ENCODE measurements at places on chromosomes 7 and 10.

- DNase-seq, result no peak
These were observed 23.5 kb downstream of the IMPDH1 start for GRCh38 chr7:128385988-128386925.

DNA sequence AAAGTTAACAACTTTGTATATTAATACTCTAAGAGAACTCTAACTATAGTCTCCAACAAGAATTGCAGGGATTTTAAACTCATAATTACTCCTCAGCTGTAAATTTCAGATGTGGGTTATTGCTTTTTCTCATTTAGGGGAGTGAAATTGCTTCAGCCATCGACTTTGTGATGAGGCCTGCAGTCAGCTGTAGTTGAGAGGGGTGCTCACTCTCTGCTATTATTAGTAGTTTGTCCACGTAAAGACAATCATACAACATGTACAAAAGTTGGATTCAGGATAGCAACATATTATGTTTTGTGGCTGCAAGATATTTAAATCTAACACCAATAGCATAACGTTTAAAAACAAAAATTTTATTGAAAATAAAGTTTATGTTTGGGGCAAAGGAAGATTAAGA lies 28.7 kb downstream of the HDAC9 start:
- DNase-seq, result no peak

- no peak for DNase-seq
These were observed 104.7 kb downstream of the CHCHD3 start for GRCh38 chr7:132977234-132977633.

GRCh38 chr10:48657416-48657815 lies 27.3 kb upstream of the WDFY4 start:
- no peak for DNase-seq

GRCh38 chr7:134741907-134742635 lies 37.4 kb upstream of the CALD1 start:
- peak; percentile 95 for DNase-seq

- no peak for DNase-seq
These were observed 28.9 kb upstream of the SLC26A5 start for GRCh38 chr7:103474956-103475355.

DNA sequence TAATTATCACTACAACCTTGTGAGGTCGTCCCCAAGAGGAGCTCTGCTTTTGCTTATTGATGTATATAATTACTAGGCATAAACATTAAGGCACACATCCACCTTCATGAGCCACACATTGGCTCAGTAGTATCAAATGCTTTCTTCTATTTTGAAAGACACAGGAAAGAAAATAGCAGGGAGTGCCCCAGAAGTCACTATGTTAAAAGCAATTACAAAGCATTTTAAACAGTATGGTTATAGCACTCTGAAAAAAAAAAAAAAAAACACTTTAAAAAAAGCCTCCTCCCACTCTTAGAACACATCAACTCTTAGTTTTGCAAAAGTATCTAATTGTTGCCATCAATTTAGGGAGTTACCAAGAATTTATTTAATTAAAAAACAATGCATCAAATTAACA lies 474.2 kb downstream of the PARD3 start:
- DNase-seq, result no peak

DNA sequence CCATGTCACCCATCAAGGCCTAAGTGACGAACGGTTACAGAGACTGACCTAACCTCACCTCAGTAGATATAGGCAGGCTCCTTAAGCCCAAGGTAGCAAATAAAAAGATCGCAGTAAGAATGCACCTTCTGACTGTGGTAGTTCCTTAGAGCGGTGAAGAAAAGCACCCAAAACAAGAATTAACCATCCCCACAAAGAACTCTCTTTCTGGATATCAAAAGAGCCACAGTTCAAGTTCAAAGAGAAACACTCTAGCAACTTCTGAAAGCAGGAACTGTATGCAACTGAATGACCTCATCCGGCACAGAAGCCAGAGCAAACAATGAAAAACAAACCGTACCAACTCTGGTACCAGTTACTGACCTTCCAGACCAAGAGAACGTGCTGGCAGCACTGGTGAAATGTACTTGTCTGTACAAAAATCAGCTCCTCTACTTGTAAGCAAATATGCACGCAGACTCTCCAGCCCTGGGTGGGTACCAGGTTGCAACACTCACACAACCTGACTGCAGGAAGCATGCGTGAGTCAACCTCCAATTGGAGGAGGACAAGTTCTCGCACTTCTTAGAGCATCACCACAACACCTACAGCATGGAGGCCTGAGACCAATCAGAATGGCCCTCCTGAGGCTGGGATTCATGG lies 202.7 kb downstream of the FAM107B start:
- peak; percentile 67 for DNase-seq

- no peak for DNase-seq
These were observed 122.9 kb downstream of the LSMEM1 start for GRCh38 chr7:112603673-112604072.

DNA sequence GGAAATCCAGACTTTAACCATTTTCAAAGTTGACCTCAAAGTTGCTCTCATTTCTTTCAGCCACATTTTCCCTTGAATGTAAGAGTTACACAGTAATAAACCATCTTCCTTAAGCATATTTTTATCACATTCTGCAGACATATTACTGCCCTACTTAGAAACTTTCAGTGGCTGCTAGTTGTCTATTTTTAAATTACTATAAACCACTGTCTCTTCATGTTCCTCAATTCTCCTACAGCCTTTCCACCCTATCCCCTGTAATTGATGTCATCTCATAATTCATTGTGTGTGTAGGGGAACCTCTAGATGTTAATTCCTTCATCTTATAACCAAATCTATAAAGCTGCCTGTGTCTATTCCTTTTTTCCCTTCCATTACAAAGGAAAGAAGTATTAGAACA lies 78.1 kb upstream of the STRIP2 start:
- no peak for DNase-seq

GRCh38 chr10:97099089-97099488 lies 86.7 kb downstream of the SLIT1 start:
- no peak for DNase-seq

DNA sequence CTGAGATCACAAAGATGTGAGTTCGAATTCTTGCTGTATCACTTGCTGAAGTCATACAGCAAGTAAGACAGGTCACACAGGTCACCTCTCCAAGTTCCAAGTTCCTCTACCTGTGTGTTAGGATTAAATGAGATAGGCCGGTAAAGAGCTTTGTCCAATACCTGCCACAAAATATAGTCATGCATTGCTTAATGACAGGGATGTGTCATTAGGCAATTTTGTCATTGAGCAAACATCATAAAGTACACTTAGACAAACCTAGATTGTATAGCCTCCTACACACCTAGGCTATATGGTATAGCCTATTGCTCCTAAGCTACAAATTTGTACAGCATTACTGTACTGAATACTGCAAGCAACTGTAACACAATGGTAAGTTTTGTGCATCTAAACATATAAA lies 469.4 kb downstream of the KCNMA1 start:
- no peak for DNase-seq

DNA sequence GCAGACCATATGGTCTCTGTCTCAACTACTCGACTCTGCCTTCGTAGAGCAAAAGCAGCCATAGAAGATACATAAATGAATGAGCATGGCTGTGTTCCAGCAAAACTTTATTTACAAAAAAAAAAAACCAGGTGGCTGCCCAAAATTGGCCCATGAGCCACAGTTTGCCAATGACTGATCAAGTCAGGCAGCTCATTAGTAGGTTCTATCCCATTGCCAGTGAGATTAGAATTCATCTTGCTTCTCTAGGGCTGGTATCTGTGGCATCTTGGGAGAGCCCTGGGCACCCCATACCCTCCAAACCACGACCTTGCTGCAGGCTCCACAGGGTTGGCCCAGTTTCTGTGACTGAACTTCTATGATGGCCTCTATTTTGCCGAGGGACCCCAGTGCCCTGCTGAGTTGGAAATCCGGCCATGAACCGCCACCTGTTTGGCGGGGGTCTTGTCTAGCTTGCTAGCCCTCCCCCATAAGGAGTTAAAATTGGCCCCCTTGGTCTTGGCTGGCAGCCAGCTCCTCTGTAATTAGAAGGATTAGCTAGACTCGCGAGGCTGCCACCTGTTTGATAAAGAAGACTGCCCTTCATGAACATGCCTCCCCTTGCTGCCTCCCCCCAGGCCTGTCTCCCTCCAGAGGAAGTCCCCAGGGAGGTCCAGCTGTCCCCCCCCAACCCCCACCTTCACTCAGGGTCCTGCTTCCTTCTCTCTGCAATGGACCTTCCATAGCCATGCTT lies 83.9 kb downstream of the CHN2 start:
- no peak for DNase-seq

- DNase-seq, result no peak
These were observed 58.0 kb upstream of the CELF2 start for GRCh38 chr10:10959666-10960065.

GRCh38 chr10:89979726-89980125 lies 278.3 kb downstream of the KIF20B start:
- no peak for DNase-seq

- DNase-seq, result no peak
These were observed 304.5 kb downstream of the WDR37 start for GRCh38 chr10:1360558-1361164.

- no peak for DNase-seq
These were observed 31.6 kb downstream of the CALML5 start for GRCh38 chr10:5467634-5468255.

- no peak for DNase-seq
These were observed 151.1 kb downstream of the DKK1 start for GRCh38 chr10:52465202-52465601.

DNA sequence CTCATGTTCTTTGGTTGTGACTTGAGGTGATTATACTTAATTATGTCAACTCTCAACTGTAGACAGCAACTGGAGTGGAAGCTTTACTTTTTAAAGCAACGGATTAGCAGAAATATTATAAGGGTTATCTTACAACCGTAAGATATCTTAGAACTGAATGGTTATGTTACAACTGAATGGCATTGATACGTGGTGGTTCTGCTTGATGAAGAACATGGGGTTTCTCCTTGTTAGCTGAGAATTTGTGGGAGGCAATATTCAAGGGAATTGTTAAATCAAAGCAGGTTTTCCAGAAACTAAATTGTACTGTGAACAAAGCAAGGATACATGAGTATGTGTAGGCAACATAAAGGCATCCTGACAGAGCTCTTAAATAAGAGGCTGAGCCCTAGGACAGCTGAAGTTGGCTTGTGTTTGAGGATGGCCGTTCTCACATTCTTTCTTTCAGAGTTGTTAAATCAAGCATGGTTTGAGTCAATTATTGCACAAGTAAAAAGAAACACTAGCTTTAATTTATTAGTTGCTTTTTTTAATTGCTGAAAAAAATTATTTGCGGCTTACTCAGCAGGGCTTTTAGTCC lies 350.0 kb downstream of the PLXDC2 start:
- no peak for DNase-seq

DNA sequence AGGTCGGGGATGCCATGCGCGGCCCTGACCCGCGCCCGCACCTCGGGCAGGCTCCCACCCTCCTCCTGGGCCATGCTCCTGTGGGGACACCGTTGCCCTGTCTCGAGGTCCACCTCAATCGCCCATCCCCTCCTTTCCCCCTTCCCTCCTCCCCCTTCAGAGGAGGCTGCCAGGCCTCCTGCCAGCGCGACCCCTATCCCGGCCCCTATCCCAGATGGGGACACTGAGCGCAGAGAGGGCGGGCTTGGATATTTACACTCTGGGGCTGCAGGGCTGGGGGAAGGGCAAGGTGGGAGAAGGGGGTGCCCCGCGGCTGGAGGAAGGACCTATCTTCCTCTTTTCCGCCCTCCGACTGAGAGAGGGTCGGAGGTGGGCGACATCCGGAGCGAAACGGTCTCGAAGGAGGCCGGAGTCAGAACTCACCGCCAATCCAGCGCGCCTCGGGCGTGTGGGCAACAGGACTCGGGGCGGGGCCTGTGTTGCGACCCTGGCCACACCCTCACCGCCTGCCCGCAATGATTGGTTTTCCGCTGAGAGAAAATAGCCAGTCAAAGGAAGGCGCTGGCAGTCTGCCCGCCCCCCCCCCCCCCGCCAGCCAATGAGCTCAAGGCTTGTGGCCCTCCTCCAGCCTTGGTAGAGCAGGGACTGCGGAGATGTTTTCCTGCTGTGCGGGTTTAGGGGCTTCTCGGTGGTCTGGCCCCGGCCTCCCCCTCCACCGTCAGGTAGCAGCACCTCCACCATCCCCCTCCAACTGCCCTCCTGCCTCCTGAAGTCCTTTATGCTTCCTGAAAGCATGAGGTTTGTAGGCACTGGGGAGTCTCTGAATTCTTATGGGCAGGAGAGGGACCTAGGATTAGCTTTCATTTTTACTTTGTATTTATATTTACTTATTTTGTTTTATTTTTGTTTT lies at the start of gene METTL27:
METTL27 (minus strand) TSS at position 450 of the 910 bp plus-strand sequence; CDS start at position 74, 376 bp downstream.
- DNase-seq, result peak; percentile 94

DNA sequence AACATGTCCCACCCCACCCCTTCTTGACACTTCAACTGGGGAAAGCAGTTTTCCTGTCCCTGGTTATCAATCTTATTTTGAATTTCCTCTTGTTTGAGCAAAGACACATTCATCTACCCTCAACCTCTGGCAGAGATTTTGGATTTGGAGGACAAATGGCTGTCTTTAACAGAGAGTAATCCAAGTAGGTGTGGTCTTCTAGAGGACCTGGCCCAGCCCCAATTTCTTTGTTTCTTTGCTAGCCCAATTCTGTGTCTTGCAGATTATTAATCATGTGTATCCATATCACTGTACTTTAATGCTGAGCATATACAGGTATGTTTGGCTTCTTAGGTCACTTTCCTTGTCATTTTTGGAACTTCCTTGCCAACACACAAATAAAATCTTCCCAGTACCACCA lies 58.8 kb upstream of the ADCY1 start:
- DNase-seq, result no peak

- no peak for DNase-seq
These were observed 169.3 kb downstream of the AMPH start for GRCh38 chr7:38461887-38462286.

DNA sequence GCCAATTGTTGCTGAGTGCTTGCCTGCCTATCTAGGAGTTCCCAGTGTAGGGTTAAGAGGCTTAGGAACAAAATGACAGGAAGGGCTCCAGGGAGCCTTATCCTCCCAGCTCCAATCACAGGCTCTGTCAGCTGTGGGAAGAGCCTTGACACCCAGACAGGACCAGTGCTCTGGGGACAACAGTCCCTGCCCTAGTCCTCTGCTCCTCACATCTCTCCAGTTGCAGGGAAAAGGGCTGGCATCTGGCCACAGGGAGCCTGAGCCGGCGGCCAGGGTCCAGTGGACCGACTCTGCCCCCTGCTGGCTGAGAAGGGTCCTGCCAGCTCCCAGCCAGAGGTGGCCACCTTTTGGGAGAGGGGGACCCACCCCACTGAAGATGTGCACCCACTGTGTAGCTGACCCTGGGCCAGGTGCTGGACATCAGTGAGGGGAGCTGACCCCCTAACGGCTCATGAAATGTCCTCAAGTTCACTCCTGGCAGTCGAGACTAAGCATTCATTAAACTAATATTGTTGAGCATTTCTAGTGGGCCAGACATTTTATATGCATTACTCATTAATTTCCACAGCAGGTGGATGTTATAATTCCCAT lies 17.6 kb downstream of the DNAJB12 start:
- peak; percentile 72 for DNase-seq

DNA sequence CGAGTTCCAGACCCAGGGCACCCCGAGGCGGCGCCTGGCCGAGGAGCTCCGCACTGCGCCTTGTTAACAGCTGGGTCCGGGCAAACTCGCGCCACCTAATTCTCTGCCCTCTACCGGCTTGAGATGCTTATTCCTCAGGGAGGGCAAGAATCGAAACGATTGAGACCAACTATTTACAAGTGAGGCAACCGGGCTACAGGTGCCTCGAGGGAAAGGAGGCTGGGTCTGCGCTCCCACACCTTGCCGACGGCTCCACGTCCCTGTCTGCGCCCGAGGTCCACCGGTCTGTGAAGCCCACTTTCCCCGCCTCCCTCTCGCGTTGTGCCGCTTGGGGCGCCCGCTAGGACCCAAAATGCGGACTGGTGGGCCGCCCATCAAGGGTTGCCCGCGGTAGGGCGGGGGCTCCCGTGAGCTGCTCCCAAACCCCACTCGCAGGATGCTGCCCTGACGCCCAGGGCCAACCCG lies 527 bp downstream of the AKR1B1 start:
- DNase-seq, result peak; percentile 71

All from SJSA1 (cell line).